Urothelium cell line (cell line): ENCODE measurements at places on chromosomes 5 and 9.

DNA sequence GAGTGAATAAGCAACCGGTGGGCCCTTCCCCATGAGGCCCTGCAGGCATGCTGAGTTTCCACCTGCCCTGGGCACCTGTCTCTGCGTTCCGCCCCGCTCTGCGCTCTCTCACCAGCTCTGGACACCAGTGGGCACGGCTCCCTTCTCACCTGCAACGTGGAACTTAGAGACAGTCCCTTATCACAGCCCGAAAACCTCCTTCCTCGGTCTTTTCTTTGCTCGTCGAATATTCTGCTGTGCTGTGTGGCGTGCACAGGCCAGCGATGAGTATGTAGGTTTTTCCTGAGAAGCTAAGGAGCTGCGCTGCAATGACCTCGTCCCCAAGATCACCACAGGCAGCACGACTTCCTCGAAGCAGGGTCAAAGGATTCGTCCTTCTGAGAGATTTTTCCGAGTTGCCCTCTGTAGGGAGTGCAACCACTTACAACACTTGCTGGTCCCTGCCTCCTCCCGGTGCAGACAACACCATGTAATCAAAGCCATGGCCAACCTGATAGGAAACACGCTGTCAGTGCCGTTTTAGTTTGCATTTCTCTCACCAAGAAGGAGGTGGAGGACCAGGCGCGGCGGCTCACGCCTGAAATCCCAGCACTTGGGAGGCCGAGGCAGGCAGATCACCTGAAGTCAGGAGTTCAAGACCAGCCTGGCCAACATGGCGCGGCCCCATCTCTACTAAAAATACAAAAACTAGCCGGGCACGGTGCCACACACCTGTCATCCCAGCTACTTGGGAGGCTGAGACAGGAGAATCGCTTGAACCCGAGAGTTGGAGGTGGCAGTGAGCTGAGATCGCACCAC, 27.2 kb upstream of the NOTCH1 start:
- no peak for DNase-seq

- no peak for DNase-seq
These were observed 45.3 kb upstream of the TRAF1 start for GRCh38 chr9:120971938-120972337.

DNA sequence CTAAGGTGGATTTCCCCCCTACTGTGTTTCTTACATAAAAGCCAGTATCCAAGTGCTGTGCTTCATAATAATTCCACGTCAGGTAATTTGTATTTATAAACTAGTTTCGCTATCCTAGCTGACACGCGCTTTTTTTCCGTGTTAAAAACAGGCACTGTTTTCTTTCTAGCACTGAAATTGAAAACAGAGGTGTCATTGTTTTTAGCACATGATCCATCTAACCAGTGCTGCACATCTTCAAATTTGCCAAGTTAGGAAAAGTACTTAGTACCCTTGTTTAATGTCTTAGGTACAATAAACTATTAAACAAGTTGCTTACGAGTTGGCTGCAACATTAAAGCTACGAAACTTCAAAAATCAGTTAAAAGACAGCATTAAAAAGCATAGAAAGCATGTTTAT, 49.9 kb downstream of the JMY start:
- no peak for DNase-seq

GRCh38 chr9:116986015-116986414, 298.9 kb downstream of the TRIM32 start:
- no peak for DNase-seq

DNA sequence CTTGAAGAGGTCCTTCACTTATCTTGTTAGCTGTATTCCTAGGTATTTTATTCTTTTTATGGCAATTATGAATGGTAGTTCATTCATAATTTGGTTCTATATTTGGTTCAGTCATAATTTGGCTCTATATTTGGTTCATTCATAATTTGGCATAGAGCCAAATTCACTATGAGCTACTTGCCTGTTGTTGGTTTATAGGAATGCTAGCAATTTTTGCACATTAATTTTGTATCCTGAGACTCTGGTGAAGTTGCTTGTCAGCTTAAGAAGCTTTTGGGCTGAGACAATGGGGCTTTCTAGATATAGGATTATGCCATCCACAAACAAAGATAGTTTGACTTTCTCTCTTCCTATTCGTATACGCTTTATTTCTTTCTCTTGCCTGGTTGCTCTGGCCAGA, 142.2 kb downstream of the PLCXD3 start:
- DNase-seq = no peak

- DNase-seq = no peak
These were observed 146.8 kb downstream of the MUSK start for GRCh38 chr9:110815361-110815760.

- no peak for DNase-seq
These were observed 180.9 kb upstream of the SLC24A2 start for GRCh38 chr9:19969721-19970120.
